HTR-8/SVneo (cell line): ENCODE measurements at places on chromosomes 12 and 14.

GRCh38 chr12:68137335-68137830 is 22.2 kb downstream of the IFNG start:
- no peak for DNase-seq

DNA sequence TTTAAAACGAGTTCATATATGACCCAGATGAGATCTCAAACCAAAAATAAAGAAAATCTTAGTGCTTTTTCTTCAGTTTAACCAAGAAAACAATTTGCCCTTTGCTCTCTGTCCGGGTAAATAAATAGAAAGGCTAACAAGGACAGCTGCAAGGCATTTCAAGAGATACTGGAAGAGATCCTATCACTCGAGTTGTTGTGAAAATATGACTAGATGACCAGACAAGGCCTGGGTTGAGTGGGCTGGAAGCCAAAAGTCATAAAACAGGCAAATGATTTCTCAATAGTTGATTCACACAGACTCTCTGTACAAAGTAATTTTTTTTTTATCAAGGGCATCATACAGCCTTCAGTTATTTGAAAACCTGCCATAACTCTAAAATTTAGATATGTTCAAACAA is 55.9 kb upstream of the AVPR1A start:
- DNase-seq: peak; percentile 40

DNA sequence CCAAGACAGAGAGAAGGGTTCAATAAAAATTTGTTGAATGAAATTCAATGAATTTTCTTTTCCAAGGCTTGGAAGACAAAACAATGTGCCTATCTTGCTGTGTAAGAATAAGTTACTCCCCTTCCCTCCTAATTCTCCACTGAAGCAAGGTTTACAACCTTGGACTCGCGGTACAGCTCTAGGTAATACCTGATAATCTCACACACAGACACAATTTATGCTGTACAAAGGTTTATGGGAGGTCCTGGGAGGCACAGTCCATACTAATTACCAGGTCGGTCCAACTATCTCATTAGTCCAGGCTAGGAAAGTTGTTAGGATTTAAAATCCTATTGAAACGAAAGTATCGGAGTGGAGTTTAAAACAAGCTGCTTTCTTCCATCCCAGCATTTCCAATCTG is 42.6 kb downstream of the NELL2 start:
- no peak for DNase-seq

GRCh38 chr12:68891141-68891540 is 41.8 kb downstream of the CPM start:
- no peak for DNase-seq

DNA sequence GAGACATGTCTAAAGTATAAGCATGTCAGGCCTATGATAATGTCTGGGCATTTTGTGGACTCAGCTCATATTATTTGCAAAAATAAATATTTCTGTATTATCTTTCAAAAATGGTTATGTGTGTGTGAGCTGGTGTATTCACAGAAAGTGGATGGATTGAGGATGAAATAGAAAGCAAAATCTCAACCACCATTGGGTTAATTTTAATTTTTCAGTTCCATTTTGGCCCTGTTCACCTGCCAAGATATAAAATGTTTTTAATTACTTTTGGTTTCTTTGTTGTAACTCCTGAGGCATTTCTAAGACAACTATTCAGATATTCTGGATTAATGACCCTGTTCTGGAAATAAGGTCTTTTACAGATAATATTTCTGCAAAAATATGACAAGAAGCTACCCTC is 232.7 kb upstream of the PPFIA2 start:
- DNase-seq: no peak

GRCh38 chr14:94446126-94446525 is 6.5 kb downstream of the SERPINA11 start:
- no peak for DNase-seq

DNA sequence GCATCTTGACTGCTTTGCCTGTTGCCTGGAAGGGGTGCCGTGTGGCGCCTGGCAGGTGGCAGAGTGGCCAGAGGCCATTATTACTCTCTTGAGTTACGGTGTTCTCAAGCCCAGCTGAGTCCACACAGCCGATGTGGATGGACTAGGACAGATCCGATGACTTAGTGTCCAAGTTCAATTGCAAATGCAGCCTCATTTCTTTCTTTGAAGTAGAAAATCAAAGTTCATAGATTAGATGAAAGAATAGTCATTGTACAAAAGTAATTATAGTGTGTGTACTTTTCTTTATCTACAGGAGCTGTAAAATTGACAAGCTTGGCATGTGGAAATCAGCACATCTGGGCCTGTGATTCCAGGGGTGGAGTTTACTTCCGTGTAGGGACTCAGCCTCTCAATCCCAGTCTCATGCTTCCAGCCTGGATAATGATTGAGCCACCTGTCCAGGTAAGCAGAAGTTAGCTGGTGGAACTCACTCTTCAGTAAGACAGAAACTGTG is 44.7 kb downstream of the ANKRD9 start:
- DNase-seq: no peak

DNA sequence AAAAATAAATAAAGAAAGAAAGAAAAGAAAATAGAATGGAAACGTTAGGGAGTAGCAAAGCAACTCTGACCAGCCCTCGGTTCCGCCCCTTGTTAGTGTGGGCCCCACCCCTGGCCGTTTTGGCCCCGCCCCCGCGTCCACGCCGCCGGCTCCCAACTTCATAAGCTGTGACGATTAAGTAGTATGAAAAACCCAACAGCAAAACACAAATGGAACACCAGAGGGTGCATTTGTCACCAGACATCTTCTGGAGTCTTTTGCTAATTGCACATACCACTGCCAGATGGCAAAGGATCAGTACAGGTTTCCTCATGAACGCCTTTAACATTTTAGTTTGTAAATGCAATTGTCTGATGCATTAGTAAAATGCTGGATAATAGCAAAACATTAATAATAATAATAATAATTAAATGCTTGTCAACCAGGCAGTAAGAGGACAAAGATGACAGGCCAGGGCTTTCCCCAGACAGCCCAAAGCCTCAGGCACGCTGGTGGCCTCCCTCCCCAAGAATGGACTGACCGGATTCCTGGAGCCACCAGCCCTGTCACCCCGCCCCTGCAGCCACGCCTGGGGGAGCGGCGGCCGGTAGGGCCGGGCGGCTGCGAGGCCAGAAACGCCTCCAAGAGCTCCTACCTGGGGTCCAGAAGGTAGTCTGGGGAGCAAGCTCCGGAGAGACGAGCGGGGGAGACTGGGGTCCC is 23.6 kb downstream of the HSP90AA1 start:
- peak; percentile 85 for DNase-seq

GRCh38 chr12:102321305-102322082 is 123.9 kb upstream of the PMCH start:
- no peak for DNase-seq

- no peak for DNase-seq
Observed at GRCh38 chr12:131983026-131983425, 33.3 kb downstream of the EP400 start.

- DNase-seq: no peak
Observed at GRCh38 chr12:94151582-94151981, 3.2 kb downstream of the PLXNC1 start.

DNA sequence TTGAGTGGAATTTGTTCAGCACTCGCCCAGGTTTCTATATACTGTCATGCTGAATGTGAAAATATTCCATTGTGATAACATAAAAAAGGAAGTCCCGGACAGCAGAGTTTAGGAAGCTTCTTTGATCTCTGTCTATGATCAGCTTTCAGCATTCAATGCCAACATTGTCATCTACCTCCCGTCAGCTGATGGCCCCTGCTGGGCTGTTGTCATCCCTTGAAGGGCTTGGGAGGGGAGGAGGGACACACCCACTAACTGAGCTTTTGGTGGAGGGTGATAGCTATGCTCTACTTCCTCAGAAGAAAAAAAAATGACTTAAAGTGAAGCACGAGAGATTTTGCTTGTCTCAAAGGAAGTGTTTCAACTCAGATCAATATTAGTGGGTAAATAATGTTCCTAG is 4.7 kb upstream of the KRT77 start:
- DNase-seq: no peak

- no peak for DNase-seq
Observed at GRCh38 chr14:24813089-24813815, 179.3 kb upstream of the GZMB start.
